NCI-H524 (cell line): ENCODE measurements at places on chromosomes 3 and 15.

DNA sequence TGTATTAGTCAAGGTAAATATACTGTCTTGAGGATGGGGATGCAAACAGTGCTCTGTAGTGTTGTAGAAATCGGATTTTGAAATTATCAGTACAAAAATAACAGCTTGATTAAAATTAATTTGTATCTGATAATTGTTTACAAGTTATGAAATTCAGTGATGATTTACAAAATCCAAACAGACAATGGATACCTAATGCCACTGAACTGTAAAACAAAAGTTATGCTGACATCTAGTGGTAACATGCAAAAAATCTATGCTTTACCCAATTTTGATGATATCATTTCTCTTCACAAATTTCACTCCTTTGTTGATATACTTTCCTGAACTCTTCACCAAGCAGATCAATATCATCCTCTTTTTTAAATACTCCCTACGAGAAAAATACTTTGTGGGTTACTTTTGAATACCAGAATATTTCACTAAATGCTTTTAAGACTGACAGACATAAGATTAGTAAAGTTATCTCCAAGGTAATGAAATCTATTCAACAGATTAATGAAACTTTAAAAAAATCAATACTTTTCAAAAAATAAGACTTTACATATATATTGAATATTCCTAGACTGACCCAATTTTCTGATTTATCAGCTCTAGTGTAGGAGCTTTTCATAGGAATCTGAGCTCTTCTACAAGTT, 36.0 kb downstream of the MNS1 start:
- DNase-seq: peak; percentile 31

DNA sequence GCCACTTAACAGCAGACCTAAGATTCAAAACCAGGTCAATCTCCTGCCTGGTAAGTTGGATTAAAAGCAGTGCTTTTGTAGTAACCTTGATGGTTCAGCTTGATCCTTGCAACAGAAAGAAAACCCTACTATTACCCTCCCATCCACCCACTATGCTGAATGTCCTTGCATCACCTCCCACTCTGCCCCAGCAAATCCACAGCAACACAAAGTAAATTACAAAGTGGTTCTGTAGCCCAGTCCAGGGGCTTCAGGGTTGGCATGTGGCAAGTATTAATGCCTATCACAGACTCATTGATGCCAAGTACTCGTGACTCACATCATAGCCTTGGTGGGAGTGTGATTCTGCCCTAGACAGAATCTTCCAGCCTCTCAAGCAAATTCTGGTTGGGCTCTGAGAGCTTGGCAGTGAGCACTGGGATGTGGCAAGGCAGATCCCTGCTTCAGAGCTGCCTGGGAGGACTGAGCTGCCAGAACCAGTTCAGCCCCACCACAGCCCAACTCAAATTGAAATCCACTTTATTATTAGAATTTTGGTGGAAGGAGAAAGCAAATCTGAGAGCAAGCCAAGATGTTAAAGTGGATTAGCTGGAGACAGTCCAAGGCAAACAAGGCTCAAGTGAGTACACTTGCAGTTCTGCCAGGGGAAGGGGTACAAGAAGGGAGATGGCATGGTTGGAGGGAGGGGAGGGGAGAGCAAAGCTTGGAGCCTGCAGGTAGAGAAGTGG, 225.8 kb upstream of the UMPS start:
- no peak for DNase-seq

GRCh38 chr3:23073724-23074305, 129.3 kb upstream of the UBE2E2 start:
- DNase-seq: no peak

DNA sequence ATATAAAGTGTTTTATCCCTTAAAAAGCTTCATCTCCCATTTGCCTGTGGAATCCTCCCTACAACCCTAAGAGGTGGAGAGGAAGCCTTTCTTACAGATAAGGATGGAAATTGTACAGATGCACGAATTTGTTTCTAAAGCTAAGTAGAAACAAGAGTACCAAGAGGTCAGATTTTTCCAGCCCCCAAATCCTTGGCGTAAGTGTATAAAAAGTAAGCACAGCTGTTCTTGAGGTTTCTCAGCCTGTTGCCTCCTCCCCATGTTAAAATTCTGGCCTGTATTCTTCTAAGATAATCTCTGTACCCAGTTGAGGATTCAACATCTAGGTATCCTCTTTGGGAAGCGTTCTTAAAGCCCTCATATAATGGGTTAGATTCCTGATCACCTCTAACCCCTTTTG, 34.9 kb downstream of the RAB7A start:
- DNase-seq: no peak

- DNase-seq: no peak
Observed at GRCh38 chr3:105334138-105334882, 32.4 kb upstream of the ALCAM start.

DNA sequence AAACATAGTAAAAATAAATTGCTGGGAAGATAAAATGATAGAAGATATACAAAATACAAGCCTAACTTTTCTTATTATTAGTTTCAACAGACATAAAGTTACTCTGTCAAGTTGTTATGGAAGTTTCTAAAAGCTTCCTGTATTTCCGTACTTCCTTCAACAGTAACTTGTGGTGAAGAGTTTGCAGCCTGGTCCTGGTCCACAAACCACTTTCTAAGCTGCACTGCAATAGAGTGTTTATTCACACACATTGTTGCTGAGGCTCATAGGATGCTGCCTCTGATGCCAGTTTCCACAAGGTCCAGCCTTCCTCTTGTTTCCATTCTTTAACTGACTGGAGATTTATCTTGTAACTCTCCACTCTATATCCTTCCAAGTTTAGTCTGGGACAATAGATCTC, 39.4 kb upstream of the KY start:
- no peak for DNase-seq

DNA sequence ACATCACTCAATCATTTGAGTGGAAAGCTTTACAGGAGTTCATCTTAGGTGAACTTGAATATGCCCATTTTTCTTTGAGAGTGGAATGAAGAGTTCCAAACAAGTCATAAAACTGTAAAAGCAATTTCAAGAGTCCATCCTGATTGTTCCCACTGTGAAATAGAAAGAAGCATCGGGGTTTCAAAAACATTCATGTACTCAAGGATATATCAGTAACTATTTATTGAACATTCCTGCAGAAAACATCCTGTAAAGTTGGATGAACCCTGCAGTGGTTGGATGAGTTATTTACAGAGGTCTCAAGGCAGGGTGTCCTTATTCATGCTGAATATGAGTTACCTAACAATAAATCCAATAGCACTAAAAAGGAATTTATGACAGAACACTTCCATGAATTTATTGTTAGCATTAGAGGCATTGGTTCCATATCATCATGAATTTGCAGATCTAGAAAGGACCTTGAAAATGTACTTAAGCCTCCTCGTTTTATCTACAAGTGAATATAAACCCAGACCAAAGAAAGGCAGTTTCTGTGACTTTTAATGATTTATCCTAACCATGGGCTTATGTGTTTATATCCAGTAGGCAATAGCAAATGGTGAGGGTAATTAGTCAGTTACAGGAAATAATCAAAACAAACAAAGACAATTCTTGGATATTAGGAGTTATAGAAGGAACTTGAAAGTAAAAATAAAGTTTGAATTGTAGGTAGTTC, 361.9 kb upstream of the KCNMB2 start:
- DNase-seq: no peak

DNA sequence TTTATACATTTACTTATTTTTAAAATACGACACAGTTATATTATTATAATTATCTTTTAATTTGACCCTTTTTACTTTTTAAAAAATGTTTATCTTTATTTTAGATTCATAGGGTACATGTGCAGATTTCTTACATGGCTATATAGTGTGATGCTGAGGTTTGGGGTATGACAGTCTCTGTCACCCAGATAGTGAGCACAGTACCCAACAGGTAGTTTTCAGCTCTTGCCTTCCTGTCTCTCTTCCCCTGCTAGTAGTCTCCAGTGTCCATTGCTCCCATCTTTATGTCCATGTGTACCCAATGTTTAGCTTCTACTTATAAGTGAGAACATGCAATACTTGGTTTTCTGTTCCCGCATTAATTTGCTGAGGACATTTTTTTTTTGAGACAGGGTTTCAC, 21.8 kb upstream of the KCNMB2 start:
- DNase-seq: no peak

DNA sequence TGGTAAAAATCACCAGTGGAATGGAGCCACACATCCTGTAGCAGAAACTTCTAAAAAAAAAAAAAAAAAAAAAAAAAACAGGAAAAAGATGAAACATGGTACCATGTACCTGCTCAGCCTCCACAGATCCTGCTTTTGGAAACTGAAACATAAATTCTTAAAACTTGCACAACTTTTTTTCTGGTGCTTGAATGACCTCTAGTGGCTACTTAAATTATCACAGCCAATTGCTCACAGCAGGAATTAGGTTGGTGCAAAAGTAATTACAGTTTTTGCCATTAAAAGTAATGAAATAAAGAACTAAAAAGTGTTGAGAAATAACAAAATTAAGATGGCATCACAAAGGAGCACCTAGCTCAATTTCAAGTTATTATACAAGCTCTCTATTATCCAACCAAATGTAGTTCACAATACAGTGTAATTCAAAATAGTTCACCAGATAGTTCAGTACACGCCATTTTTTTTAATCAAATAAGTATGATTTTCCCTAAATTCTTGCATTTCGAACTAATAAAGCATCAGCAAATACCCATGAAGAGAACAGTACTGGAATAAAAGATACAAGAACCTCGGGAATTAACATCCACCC, 80.6 kb downstream of the ULK4 start:
- no peak for DNase-seq

GRCh38 chr15:71011503-71012155, 103.6 kb upstream of the THSD4 start:
- DNase-seq: no peak

DNA sequence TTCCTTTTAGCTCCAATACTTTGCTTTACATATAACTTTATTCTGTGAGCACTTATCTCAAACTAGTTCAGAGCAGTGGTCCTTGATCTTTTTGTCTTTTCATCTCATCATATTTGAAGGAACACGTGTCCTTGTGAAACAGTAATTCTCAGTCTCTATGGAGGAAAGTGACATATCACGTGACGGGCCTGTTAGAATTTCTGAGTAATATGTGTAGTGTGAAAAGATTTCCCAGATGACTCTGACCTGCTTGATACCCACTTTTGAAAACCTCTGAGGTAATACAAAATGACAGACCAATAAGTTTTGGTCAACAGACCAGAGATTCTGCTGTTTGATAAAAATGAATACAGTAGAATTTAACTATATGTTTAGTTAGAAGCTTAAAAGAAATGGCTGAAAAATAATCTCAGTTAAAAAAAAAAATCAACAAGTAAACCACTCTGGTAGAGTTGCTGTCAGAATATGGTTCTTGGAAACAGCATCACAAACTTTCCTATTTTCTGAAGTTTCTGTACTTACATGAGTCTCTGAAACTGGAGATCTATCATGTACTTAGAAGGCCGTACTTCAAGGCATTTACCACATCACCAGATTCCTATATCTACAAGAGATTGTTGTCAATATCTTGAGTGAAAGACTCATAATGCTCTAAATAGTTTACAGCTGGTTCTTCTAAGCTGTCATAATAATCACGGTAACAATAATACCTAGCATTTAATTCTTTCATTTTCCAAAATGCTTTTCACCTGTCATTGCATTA, 590.2 kb upstream of the TBL1XR1 start:
- DNase-seq: no peak

- DNase-seq: peak; percentile 22
Observed at GRCh38 chr15:80567721-80568157, 127.4 kb upstream of the ABHD17C start.

DNA sequence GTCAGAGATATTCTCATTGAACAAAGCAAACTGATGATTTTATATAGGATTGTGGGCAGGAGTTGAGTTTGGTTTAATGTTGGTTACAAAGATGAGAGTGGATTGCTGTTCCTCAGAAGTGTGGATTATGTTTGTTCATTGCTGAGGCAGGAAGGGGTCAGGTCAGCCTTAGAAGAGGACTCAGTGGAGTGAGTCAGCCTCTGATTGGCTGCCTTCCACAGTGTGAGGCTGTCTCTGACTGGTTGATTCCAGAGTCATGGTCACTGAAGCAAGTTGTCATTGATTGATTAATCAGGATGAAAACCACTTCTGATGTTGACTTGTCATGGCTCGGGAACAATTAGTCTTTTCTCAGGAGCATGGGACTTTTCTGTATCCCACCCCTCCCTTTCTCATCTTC, 36.2 kb downstream of the KBTBD12 start:
- no peak for DNase-seq

DNA sequence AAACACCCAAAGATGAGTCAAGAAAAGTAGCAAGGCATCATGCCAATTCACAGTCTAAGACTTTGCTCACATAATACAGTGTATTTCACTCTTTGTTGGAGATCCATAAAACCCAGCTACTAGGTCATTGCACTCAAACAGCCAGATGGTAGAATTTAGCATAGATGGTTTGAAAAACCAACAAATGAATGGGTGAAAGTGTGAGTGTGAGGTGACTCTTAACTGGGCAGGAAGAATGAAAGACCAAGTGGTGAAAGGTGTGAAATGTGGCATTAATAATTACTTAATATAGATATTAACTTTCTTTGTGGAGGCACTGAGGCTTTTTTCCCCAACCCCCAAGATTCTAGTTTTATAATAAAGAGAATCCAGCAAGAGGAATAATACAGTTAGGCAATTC, 159.5 kb downstream of the SQOR start:
- DNase-seq: no peak

DNA sequence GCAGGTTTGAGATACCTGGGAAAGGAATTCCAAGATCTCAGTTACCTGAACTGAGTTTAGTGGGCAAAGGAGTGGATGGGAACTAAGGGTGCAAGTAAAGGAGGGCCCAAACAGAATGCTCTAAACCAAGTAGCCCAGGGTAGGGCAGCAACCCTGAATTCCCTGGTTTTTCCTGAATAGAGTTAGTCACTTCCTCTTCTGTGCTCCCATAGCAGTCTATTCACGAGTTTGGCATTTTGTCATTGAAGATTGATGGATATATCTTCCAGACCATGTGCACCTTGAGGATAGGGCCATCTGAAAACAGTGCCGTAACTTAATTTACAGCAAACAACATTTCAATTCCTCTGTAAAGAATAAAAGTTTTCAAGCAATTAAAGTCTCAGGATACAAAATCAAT, 18.5 kb upstream of the PTX3 start:
- DNase-seq: no peak

DNA sequence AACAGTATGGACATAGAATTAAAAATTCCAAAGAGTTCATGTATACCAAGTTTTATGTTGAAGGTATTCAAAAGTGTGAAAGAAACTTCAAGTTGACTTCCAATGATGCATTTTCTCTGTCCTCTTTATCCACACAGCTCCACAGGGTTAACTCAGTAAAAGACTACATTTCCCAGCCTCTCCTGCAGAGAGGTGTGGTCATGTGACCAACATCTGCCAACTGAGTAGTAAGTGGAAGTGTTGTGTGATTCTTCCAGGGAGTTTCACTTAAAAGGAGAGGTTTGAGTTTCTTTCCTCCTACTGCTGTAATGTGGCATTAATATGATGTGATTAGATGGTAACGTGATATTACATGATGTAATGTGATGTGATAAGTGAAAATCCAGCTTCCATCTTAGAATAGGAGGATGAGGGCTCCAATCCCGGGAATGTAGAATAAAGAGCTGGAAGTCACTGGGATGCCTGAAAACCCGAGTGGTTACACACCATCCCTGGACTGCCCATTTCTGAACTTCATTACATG, 280.6 kb downstream of the ARRDC4 start:
- DNase-seq: no peak

GRCh38 chr3:46924921-46925584, 47.5 kb downstream of the PTH1R start:
- no peak for DNase-seq
